ENCODE measurements at places on chromosomes 5 and 9.

- DNase-seq = no peak
Observed at GRCh38 chr9:132494857-132495256, 84.8 kb downstream of the CFAP77 start.

GRCh38 chr9:73611032-73611431 lies 459.4 kb downstream of the ANXA1 start:
- DNase-seq = no peak

GRCh38 chr5:11609570-11610303 lies 294.5 kb downstream of the CTNND2 start:
- DNase-seq = no peak

DNA sequence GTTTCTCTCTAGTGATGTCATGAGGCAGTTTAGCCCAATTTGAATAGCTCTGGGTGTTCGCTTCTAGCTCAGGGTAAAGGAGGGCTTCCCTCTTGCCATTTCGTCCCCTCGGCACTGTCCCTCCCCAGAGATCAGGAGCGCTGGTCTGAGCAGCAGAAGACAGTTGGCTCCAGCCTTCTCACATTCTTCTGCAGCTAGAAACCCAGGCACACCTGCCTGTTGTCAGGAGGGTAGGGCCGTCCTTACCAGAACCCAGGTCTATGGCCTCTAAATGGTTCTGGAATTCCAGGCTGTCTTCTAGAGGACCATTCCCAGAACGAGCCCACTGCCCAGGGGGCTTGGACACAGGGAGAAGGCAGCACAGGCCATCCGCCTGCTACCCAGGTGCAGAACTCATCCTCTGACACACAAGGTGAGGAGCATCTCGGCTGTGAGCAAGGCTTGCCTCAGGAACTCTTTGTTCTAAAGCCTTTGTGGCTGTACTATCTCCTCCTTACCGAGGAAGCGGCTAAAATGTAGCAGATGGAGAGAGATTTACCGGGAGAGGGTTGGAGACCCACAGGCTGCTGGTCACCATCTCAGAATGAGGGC lies 255.6 kb upstream of the IRX2 start:
- DNase-seq = no peak

- no peak for DNase-seq
Observed at GRCh38 chr5:147831465-147831864, at the start of gene SPINK1. SPINK1 (minus strand) TSS chr5:147831671; CDS start chr5:147831577, 94 bp downstream.

Measured in T1000 (cell line).